Activated CD4-positive, alpha-beta T cell treated with anti-CD3 and anti-CD28 coated beads, Interleukin-2, amount 10 ng/mL, durations not matched to agents 24 days and 14 days (primary cell): ENCODE measurements at places on chromosomes 7 and 10. TPM values are rescaled to one million over a fixed set of nuclear protein-coding genes. Genes with fewer than 3 reads are reported as not detected.

- H3K4me3 ChIP-seq, result peak overlapping the region; percentile 78
- H3K27me3 ChIP-seq, result peaks cover 2% of the 10 kb centered on the region
- H3K4me1 ChIP-seq, result peaks cover 47% of the 10 kb centered on the region
- DNase-seq, result peak; percentile 80
- H3K36me3 ChIP-seq, result no peaks in the 10 kb centered on the region
These were observed 41.2 kb upstream of the VCL start for GRCh38 chr10:73956476-73957359.

GRCh38 chr10:107144490-107144889 lies 20.0 kb downstream of the SORCS1 start:
- H3K36me3 ChIP-seq, result no peaks in the 10 kb centered on the region
- H3K27ac ChIP-seq, result no peak overlapping the region
- H3K27me3 ChIP-seq, result no peaks in the 10 kb centered on the region
- H3K4me3 ChIP-seq, result no peak overlapping the region
- no peak for DNase-seq

GRCh38 chr7:81725003-81725811 lies 44.6 kb downstream of the HGF start:
- no peak overlapping the region for H3K27ac ChIP-seq
- DNase-seq, result no peak

ELMO1 gene
- 110 and 121 TPM in 2 replicates for total RNA-seq

DNA sequence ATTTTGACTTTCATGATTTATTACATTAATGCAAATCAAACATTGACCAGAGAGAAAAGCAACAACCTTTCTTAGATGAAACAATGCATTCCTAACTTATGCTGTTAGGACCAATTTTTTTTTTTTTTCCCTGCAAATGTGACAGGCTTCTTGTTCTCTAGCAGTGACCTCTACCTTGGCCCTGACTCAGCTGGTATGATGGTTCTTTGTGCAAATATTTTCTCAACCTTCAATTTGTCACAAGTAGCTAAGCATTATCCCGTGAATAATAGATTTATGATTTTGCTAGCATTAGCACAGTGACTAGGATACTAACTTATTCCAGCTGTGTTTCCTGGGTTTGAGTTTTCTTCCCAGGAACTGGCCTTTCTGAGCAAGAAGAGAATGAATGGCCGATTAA lies 64.9 kb downstream of the PPP1R9A start:
- H3K27me3 ChIP-seq, result no peaks in the 10 kb centered on the region
- DNase-seq, result no peak
- H3K4me1 ChIP-seq, result no peaks in the 10 kb centered on the region
- no peak overlapping the region for H3K4me3 ChIP-seq
- no peaks in the 10 kb centered on the region for H3K36me3 ChIP-seq

DNA sequence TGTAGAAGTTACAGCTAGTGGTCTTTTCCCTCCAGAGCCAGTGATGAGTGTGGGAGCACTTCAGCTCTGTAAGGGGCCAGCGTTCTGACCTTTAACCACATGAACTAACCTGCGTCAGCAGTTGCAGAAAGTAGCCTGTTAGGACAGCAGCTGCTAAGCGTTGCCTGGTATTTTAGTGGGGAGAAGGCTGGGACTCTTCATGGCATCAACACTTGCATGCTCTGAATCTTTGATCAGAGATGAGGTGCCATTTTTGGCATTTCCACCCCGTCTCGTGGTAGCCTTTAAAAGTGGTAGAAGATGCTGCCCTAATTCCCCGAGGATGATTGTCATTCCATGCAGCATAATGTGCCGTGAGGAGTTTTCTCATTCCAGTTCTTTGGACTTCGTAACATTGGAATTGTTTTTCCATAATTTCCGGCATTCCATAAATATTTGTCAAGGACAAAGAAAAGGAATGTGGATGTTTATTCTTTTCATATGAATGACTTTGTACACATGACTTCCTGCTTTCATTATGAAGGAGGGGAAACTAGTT lies 92.2 kb downstream of the AVL9 start:
- H3K4me1 ChIP-seq, result peaks cover 13% of the 10 kb centered on the region
- no peak for DNase-seq
- H3K36me3 ChIP-seq, result peaks cover 28% of the 10 kb centered on the region

- peak; percentile 24 for DNase-seq
- no peak overlapping the region for H3K4me3 ChIP-seq
- H3K4me1 ChIP-seq, result no peaks in the 10 kb centered on the region
- no peaks in the 10 kb centered on the region for H3K36me3 ChIP-seq
- peaks cover 5% of the 10 kb centered on the region for H3K27me3 ChIP-seq
These were observed 213.8 kb downstream of the COBL start for GRCh38 chr7:51102828-51103227.

CPN1 gene
- total RNA-seq, result not detected in 2 replicates

UCN3 gene
- total RNA-seq, result not detected in 2 replicates

SLC29A4 gene
- total RNA-seq, result 1.1 and 1.8 TPM in 2 replicates

LIPF gene
- not detected in 2 replicates for total RNA-seq

RPS24 gene
- 1,816 and 1,818 TPM in 2 replicates for total RNA-seq

DNA sequence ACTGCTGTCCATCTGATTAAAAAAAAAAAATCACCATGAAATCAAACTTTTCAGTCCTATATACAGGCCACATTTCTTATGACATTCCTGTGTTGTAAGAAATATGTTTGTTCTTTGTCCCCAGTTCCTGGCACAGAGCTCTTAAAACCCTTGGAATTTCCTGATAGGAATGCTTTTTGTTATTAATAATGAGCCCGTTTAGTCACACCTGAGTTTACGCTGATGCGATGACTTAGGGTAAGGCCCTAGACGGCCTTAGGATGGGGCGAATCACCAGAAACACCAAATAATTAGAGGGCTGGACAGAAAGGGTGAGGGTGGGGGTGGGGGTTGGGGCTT lies 17.5 kb downstream of the TSPAN15 start:
- no peak overlapping the region for H3K27ac ChIP-seq
- H3K27me3 ChIP-seq, result peaks cover 20% of the 10 kb centered on the region
- peaks cover 37% of the 10 kb centered on the region for H3K4me1 ChIP-seq
- DNase-seq, result no peak

GRCh38 chr10:2631557-2632205 lies 435.7 kb upstream of the PFKP start:
- H3K4me3 ChIP-seq, result no peak overlapping the region
- DNase-seq, result no peak
- no peak overlapping the region for H3K27ac ChIP-seq
- no peaks in the 10 kb centered on the region for H3K36me3 ChIP-seq

DNA sequence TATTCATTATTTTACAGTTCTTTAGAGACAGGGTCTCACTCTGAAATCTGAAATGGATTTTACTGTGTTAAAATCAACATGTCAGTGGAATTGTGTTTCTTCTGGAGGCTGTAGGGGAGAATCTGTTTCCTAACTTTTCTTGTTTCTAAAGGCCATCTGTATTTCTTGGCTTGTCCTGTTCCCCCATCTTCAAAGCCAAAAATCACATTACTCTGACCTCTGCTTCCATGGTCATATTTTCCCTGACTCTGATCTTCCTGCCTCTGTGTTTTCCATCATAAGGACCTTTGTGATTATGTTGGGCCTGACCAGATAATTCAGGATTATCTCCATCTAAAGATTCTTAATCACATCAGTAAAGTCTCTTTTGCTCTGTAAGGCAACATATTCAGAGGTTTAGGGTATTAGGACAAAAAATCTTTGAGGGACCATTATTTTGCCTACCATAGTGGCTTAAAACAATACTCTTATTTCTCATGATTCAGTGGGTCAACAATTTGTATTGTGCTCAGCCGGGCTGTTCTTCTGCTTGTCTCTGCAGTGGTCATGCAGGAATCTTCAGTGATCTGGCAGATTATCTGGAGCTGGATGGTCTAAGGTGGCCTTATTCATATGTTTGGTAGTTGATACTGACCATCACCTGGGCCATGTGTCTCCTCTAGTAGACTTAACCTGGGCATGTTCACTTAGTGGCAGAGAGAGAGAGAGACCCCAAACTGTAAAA lies 5.7 kb downstream of the ANLN start:
- H3K36me3 ChIP-seq, result peaks cover 58% of the 10 kb centered on the region
- peaks cover 41% of the 10 kb centered on the region for H3K4me1 ChIP-seq
- no peak for DNase-seq
- no peaks in the 10 kb centered on the region for H3K27me3 ChIP-seq
- no peak overlapping the region for H3K27ac ChIP-seq
- H3K4me3 ChIP-seq, result no peak overlapping the region

SLC13A1 gene
- total RNA-seq, result not detected in 2 replicates

GRCh38 chr7:106129291-106129690 lies 17.2 kb upstream of the SYPL1 start:
- peaks cover 10% of the 10 kb centered on the region for H3K4me1 ChIP-seq
- no peaks in the 10 kb centered on the region for H3K36me3 ChIP-seq
- H3K4me3 ChIP-seq, result no peak overlapping the region
- no peak overlapping the region for H3K27ac ChIP-seq
- peaks cover 22% of the 10 kb centered on the region for H3K27me3 ChIP-seq

DNA sequence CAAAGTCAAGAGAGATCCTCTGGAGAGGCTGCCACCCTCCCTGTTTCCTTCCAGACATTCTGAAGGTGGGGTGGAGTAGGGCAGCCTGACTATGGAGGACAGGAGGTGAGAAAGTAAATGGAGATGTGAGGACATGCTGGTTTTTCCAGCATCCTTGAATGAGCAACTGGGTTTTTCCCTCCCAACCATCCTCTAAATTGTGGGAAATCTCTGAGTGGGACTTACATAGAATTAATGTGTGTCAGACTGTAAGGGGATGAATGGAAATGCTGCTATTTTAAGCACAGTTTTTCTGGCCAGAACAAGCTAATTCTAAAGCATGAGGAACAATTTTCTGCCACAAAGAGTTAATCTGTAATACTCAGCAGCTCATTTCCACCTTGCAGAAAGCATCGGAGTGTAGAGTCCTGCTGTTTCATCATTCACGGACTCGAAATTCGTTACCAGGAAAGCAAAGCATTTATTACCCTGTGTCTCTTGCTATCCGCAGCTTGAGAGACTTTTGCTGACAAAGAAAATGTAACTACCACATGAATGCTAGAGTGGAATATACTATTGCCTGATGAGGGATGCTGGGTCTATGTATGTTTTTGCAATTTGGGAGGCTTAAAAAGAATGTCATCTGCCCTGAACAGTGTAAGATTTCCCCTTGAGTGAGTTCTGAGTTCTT lies 213.0 kb downstream of the CELF2 start:
- peaks cover 80% of the 10 kb centered on the region for H3K4me1 ChIP-seq
- H3K4me3 ChIP-seq, result peak overlapping the region; percentile 31
- H3K36me3 ChIP-seq, result peaks cover 70% of the 10 kb centered on the region
- peak overlapping the region; percentile 86 for H3K27ac ChIP-seq
- DNase-seq, result no peak

DNA sequence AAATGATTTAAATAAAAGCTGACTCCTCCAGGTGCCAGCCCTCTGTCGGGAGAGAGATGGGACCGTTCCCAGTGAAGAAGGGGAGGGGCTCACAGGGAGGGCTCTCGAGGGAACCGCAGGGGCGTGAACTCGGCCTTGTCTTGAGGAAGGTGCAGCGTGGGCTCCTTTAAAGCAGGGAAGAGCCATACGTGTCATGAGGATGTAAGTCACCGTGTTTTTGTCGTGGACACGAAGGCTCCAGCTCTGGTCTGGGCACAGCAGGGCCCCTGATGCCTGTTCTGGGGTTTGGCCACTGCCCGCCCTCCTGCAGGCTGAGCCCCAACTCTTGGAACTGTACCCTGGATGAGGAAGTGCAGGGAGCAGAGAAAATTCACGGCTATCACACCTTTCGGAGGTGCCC lies 45.0 kb downstream of the JAKMIP3 start:
- no peaks in the 10 kb centered on the region for H3K27me3 ChIP-seq
- H3K4me3 ChIP-seq, result no peak overlapping the region
- no peaks in the 10 kb centered on the region for H3K36me3 ChIP-seq
- DNase-seq, result no peak
- H3K4me1 ChIP-seq, result no peaks in the 10 kb centered on the region

OPALIN gene
- total RNA-seq, result not detected in 2 replicates

DNA sequence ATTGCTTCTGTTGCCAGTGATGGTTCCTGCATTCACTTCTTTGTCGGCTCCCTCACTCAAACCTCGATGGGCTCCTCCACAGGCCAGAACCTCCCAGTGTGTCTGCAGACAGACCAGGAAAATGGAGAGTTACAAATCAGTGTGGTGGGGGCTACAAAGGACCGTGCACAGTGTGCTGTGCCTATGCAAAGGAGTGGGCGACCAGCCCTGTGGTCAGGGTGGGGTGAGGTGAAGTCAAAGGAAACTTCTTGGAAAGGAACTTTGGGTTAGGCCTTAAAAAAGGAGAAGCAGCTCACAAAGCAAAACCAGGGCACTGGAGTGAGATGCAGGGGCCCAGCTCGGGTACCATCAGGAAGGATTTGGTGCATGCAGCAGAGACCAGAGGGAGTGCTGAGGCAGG lies 304.3 kb upstream of the ZMIZ1 start:
- DNase-seq, result no peak
- H3K27me3 ChIP-seq, result no peaks in the 10 kb centered on the region
- no peak overlapping the region for H3K4me3 ChIP-seq
- H3K4me1 ChIP-seq, result peaks cover 17% of the 10 kb centered on the region

PIK3AP1 gene
- total RNA-seq, result 9.6 and 11.7 TPM in 2 replicates

DNA sequence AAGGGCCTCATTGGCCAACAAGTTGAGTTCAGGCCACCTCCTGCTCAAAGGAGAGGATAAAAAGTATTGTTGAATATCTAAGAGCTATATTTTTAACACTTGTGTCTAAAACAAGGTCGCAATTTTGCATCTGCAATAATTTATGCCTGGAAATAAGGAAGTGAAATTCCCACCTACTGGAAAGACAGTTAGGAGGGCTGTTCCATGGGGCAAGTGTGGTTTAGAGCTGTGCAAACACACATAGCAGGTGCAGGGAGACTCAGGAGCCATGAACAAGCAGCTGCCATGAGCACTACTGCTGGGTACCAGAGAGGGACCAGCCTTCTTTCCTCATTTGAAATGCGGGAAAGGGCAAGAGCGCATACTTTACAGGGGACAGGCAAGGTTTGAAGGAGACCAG lies 35.5 kb upstream of the IKZF1 start:
- H3K4me3 ChIP-seq, result peak overlapping the region; percentile 1
- H3K27me3 ChIP-seq, result no peaks in the 10 kb centered on the region
- peaks cover 8% of the 10 kb centered on the region for H3K36me3 ChIP-seq
- peak; percentile 55 for DNase-seq
- H3K4me1 ChIP-seq, result peaks cover 76% of the 10 kb centered on the region

COL26A1 gene
- total RNA-seq, result not detected in 2 replicates

WEE2 gene
- not detected in 2 replicates for total RNA-seq

GRCh38 chr10:234708-235406 lies 99.6 kb downstream of the ZMYND11 start:
- DNase-seq, result no peak
- H3K4me3 ChIP-seq, result no peak overlapping the region
- peaks cover 3% of the 10 kb centered on the region for H3K36me3 ChIP-seq
- H3K4me1 ChIP-seq, result no peaks in the 10 kb centered on the region
- no peak overlapping the region for H3K27ac ChIP-seq

SPDYE2B gene
- not detected in 2 replicates for total RNA-seq

HOXA4 gene
- total RNA-seq, result not detected in 2 replicates

TFPI2 gene
- not detected in 2 replicates for total RNA-seq

GRCh38 chr7:4091767-4092166 lies 590.3 kb upstream of the FOXK1 start:
- no peak overlapping the region for H3K4me3 ChIP-seq
- H3K4me1 ChIP-seq, result no peaks in the 10 kb centered on the region
- H3K27ac ChIP-seq, result no peak overlapping the region
- DNase-seq, result no peak
- H3K27me3 ChIP-seq, result no peaks in the 10 kb centered on the region
- H3K36me3 ChIP-seq, result no peaks in the 10 kb centered on the region
